ENCODE measurements at places on chromosomes 1 and 21.

DNA sequence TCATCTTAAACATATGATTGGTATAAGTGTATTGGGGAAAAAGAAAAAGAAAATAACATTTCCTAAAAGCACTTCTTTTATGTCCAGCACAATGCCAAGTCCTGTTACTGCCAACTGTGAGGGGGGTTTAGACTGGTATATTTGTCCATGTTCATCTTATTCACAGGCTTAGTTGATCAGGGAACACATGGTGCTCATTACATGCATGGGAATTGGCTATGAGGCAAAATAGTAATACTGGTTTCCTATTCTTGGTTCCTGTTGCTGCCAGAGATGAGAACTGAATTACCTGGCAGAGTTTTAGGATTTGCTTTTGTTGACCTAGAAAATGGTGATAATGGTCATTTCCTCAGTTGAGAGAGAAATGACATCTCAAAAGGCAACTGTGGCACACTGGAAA lies 398.8 kb downstream of the DUSP10 start:
- DNase-seq = peak; percentile 10

- DNase-seq = no peak
These were observed 95.0 kb downstream of the GLIS1 start for GRCh38 chr1:53643881-53644390.

DNA sequence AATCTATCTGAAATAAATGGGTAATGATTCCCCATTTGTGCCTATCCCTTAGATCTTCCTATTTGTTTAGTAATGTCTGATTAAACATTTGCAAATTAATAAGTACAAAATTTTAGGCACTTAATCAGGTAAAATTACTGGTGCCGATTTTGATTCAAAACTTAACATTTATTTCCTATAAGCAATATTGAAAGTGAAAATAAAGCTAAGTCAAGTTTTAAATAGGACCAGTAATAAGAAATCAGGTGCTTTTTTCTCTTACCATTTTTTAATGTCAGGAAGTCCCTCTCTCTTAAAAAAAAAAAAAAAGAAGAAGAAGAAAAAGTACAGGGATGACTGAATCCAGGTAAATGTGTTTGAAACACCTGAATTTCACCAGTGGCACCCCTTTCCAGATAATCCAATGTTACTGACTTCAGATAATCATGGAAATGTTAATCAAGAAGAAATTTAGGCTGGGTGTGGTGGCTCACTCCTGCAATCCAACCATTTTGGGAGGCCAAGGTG lies 836 bp upstream of the GBP4 start:
- no peak for DNase-seq

- no peak for DNase-seq
These were observed 1.7 kb upstream of the SGIP1 start for GRCh38 chr1:66532214-66532613.

DNA sequence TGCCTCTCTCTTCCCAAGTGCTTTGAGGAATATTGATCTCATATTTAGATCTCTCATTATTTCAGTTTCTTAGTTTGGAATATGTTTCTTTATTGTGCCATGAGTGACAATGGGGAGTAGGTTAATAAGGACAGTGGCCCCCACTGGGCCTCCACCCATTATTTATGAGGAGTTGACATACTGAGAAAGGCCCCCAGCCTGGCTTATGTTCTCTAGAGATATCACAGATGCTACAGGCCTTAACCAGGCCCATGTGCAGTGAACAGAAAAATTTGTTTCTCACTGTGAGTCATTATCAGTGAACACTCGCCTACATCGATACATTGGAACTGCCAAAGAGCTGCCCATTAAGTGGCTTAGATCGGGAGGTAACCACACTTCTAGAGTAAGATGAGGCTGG lies 35.7 kb upstream of the SYT6 start:
- no peak for DNase-seq

Data from foreskin fibroblast (primary cell).